ENCODE measurements at places on chromosomes 12 and 14. TPM values are rescaled to one million over a fixed set of nuclear protein-coding genes. Genes with fewer than 3 reads are reported as not detected.

MYF5 gene
- not detected for total RNA-seq

FAM181A gene
- not detected for total RNA-seq

PRB2 gene
- total RNA-seq, result not detected

SERPINA4 gene
- total RNA-seq, result not detected

STK38L gene
- total RNA-seq, result 97.4 TPM

RFLNA gene
- total RNA-seq, result 76.1 TPM

LYZ gene
- not detected for total RNA-seq

ACVR1B gene
- 11.1 TPM for total RNA-seq

All from smooth muscle cell of the umbilical artery (primary cell).